ENCODE measurements at places on chromosomes 7 and 10. TPM values are rescaled to one million over a fixed set of nuclear protein-coding genes. Genes with fewer than 3 reads are reported as not detected.
A peak's percentile ranks its signal among the peaks of the same experiment; 100 is the strongest.

ANKRD61 gene
- not detected for total RNA-seq

DNA sequence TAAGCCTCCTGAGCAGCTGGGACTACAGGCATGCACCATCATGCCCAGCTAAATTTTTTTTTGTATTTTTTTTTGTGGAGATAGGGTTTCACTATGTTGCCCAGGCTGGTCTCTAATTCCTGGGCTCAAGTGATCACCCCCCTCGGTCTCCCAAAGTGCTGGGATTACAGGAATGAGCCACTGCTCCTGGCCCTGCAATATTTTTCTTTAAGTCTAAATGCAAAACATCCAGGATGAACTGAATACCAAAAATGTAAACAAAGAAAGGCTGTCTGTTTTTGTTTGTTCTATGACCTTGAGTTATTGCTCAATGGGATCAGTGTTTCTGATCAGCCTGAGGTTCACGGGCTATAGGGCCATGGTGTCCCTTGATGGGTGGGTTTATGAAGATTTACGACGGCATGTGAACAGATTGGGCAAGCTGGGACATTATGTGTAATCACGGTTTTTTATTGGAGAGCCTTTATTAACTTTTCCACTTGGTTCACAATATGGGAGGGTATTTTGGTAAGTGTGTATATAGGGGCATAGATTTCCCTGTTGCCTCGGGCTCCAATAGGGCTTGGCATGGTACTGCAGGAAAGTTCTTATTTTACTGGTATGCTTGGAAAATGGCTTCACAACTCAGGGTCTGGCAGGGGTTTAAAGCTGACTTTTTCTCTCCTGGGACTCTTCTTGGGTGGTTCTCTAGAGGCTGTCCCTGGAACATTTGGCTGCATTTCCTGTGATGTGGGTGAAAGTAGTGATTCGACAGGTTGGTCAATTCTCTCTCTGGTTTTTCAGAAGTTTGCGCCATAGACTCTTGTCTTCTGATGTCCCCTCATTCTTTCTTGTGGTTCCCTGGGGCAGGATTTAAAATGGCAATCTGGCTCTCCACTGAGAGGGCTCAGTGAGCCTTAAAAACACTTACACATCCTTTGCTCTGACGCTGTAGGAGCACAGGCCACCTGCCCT is 41.6 kb downstream of the MRPS33 start:
- no peak for DNase-seq

ANKRD7 gene
- total RNA-seq: 4.0 TPM

- peak; percentile 68 for DNase-seq
Observed at GRCh38 chr10:31100115-31100601, 68.5 kb upstream of the ZNF438 start.

GRCh38 chr7:128203710-128204214 is 37.3 kb upstream of the LEP start:
- DNase-seq: no peak

GRCh38 chr7:114343949-114344708 is 70.5 kb upstream of the FOXP2 start:
- no peak for DNase-seq

STRIP2 gene
- 1.7 TPM for total RNA-seq

RBP3 gene
- not detected for total RNA-seq

GRCh38 chr10:77680811-77681210 is 43.2 kb upstream of the KCNMA1 start:
- no peak for DNase-seq

CAMK2B gene
- total RNA-seq: 0.14 TPM

CACNA2D1 gene
- total RNA-seq: 5.8 TPM

COL1A2 gene
- total RNA-seq: not detected

DNA sequence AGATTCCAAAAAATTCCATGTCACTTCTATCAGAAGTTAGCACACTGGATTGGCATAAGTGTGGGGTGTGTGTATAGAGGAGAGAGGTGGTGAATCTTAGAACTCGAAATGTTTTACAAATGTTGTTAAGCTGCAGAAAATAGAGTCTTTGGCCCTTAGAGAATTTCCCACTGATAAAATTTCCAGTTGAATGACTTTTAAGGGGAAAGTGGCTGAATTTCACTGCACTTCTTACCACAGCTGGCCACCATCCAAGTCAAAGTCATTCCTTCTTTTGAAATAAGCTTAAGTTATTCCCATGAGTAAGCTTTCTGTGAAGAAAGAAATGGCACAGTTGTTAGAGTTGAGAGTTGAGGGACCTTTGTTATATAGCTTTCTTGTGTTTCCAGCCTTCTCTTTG is 13.9 kb downstream of the VCL start:
- DNase-seq: peak; percentile 78

DNA sequence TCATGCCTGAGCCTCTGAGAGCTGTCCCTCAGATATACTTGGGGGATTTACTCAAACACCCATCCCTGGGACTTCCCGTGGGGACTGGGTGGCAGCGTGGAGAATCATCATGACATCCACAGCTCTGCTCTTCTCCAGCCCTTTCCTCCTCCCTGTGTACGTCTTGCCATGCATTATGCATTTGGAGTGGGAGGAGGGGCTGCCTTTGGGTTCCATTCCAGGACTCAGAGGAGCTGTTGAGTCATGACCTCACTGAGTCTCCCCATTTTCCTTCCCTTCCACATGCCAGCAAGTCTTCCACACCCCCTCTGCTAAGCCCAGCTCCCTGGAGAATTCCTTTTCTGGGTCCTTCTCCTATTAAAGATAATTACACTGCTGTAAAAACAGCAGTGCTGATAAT is 480.7 kb downstream of the SORCS3 start:
- DNase-seq: no peak

GRCh38 chr7:474605-475424 is 44.8 kb downstream of the PDGFA start:
- no peak for DNase-seq

- no peak for DNase-seq
Observed at GRCh38 chr10:51915031-51915542, 215.7 kb upstream of the CSTF2T start.

- DNase-seq: no peak
Observed at GRCh38 chr10:103548581-103549348, 55.3 kb downstream of the NEURL1 start.

EPHB6 gene
- total RNA-seq: 6.5 TPM

DNA sequence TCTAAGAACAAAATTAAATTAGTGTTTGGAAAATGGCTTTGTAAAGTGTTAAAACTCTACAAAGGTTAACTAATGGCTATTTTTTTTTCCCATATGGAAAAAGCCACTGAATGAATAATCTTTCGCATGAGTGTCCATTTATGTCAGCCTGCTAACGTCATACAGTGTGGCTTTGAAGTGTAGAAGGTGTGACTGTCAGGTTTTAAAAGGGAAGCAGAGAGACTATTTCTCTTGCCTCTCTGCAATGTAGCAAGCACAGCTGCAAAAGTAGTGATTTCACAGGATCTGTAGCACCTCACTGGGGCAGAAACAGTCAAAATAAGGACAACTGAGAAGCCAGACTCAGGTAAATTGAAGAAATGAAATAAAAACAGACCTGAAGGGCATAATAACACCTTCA is 53.4 kb downstream of the CREB5 start:
- DNase-seq: no peak

ACSL5 gene
- not detected for total RNA-seq

DNA sequence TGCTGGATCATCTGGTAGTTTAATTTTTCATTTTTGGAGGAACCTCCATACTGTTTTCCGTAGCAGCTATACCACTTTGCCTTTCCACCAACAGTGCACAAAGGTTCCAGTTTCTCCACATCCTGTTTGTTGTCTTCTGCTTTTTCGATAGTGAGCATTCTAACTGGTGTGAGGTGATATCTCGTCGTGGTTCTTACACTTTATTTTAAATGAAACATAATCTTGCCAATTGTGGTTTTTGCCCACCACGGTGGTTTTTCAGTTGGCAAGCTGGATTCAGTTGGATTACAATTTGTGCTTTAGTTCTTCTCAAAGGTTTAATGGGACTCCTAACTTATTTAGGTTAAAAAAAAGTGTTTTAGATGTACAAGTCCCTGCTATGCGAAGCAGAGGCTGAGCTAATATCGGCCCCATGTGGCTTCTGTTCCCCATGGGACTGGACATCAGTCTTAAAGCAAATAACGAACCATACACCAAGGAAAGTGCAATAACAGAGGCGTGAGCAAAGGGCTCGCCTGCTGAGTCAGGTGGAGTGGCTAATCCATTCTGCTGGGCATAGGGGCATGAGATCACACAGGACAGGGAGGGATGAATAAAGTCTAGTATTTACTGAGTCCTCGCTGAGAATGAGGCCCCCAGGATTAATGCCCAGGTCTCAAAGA is 153.6 kb downstream of the AOAH start:
- no peak for DNase-seq

WDR86 gene
- total RNA-seq: not detected

GPR85 gene
- total RNA-seq: not detected

DNA sequence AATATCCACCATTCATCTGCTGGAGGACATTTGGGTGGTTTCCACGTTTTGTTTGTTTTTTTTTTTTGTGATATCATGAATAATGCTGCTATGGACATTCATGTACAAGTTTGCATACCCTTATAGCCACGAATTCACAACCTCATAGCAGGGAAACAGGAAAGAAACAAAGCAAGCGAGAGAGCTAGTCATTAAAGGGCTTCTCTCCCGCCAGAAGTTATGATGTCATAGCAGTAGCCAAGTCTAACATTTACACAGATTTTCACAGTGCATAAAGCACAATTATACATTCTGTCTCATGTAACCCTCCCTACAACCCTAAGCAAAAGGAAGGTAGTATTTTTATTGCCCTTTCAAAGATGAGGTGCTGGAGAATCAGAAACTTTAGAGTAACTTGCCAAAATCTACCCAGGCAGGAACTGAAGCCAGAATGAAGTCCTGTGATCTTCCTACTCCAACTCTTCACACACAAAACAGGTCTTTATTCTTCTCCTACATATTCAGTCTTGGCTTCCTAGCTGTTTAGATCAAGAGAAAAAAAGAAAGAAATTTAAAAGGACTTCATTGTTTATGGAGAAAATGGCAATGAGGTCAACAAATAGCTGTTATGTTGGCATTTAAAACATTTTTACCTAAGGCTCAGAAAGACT is 33.9 kb upstream of the GPAM start:
- DNase-seq: no peak

DNA sequence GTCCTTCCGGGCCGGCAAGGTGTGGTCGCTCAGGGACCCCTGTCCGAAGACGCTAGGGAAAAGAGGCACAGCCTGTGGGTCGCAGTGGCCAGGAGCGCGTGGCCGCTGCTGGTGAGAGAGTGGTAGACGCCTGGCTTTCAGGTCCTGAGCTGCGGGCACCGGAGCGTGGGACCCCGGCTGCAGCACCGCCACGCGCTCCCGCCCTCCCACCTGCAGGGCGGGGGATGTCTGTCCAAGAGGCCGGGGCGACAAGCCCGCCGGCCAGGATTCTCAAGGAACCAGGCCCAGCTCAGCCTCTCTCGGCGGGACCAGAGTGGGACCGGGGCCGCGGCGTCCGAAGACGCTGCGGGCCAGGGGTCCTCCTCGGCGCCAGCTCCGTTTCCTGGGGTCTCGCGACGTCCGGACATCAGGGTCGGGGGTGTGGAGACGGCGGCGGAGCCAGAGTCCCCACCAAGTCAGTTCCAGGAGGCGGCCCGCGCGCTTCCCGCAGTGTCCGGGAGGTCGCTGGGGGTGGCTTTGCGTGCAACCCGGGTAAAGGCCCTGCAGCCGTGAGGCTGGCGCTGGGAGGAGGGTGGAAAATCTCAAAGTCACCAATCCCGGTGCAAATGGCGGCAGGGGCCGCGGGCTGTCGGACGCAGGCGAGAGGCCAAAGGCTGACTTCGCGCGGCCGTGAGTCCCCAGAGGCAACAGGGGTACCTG is 5.5 kb downstream of the ZNF503 start:
- DNase-seq: no peak
